CD4-positive, alpha-beta T cell treated with Interleukin-1 beta for 1 hour (primary cell): ENCODE measurements at places on chromosomes 3 and 15.
A peak's percentile ranks its signal among the peaks of the same experiment; 100 is the strongest.

DNA sequence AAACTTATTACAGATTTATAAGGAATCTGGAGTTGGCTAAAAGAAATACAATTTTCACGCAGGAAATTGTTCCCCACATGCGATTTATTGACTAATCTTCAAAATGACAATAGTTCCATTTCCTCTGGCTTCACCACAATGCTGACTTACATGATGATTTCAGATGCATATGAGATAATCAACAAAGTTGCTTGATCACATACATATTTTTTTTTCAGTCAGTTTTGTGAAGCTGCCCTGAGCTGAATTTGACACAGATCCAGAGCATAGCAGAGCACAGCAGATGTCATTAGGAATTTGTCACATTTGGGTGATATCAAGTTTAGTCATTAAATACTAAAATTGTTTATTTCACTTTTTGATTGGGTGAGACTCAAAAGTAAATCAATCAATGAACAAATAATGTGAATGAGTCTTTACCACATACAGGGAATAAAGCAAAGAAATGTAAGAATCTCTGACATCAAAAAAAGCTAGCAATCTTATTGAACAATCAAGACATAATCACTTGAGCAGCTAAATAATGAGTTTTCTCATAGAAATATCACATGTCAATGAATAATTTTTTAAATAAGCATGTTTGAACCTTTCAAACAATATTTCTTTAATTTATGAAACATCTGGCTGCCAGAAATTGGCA lies 18.3 kb downstream of the CPB1 start:
- no peak for DNase-seq

DNA sequence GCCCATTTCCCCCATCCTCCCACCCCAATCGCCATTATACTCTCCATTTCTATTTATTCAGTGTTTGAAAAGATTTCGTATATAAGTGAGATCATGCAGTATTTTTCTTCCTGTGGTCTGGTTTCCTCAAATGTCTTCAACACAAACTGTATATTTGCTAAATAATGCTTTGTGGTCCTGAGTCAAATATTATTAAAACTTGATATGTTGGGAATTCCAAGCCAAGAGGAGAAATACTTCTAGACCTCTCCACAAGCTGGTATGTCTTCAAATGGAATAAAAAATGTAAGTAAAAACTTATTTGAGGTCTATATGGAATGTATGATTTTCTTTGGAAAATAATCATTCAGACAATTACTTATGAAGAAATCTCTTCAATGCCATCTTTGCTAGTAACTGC lies 122.5 kb upstream of the TSC22D2 start:
- no peak for DNase-seq

DNA sequence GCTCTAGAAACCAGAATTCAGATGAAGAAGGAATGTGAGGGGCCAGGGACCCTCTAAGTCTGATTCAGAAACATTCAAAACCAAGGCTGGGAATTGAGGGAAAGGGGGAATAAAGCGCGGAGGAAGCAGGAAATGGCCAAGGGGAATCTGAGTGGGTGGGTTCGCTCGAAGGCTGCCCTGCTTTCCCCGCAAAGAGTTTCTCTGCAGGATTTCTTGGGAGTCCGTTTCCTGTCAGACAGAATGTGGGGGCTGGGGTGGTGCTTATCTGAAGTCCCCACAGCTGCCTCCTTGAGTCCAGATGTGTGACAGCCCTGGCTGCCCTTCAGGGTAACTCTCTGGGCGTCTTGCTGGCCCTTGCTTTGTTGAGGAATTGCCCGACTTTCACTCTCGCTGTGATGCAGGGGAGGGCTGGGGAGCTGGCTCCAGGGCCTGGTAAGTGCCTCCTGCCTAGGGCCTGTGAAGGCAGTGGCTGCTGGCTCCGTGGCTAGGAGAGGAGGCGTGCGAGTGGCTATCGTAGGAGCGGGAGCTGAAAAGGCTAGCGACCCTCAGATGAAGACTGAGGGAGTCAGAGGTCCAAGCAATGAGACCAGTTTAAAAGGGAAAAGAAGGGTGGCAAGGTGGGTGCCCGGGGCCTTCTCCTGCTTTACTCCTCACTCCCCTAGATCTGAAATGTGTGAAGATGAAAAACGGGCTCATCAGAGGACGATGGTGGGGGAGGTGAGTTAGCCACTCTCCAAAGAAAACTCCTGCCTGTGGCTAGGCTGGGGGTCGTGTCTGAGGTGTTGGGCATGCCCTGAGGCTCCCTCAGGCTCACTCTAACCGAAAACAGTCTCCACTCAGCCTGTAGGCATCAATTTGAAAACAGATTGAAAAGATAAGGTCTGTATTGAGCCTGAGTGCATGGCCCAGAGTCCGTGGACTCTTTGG lies 143.9 kb upstream of the UMPS start:
- no peak for DNase-seq

GRCh38 chr3:172199850-172200369 lies 160.5 kb downstream of the FNDC3B start:
- no peak for DNase-seq

GRCh38 chr15:22936577-22937472 lies 43.3 kb downstream of the CYFIP1 start:
- no peak for DNase-seq

DNA sequence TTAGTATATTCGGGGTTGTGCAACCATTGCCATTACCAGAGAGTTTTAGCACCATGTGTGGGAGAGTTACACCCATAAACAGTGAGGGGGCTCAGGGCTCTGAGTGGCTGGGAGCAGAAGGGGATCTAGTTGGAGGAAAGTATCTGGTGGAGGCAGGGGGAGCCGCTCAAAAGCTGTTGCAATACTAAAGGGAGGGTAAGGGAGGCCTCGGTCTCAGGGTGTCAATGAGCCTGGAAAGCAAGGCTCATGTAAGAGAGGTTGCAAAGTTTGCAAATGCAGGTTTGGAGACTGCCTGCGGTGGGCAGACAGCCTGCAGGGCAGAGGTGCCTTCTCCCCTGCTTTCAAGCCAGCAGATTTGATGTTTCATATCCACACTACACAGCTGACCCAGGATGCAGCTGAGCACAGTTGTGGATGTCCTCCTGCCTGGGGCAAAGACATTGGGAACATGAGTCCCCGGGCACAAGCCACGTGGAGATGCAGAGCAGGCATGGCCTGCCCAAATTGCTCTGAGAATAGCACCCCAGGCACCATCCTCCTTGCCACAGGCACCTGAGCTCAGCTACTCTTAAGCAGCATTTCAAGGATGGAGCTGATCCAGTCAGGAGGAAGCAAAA lies 181.4 kb downstream of the TLE3 start:
- no peak for DNase-seq

DNA sequence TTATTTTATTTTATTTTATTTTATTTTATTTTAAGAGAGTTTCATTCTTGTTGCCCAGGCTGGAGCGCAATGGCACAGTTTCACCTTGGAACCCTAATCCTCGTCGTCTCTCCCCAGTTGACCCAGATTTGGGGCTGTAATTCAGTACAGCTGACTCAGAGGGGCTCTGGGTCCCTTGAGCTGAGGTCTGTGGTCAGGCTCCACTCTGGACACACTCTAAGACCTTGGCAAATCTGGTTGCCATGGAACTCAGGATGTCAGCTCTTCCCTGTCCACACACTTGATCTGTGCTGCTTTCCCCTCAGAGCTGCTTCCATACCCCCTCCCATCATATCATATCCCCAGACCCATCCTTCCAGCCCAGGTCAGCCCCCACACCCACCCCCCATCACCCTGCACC lies 675 bp upstream of the CYP11A1 start:
- no peak for DNase-seq

- DNase-seq, result peak; percentile 91
Measured at GRCh38 chr3:15271785-15272381, 60.5 kb downstream of the SH3BP5 start.

DNA sequence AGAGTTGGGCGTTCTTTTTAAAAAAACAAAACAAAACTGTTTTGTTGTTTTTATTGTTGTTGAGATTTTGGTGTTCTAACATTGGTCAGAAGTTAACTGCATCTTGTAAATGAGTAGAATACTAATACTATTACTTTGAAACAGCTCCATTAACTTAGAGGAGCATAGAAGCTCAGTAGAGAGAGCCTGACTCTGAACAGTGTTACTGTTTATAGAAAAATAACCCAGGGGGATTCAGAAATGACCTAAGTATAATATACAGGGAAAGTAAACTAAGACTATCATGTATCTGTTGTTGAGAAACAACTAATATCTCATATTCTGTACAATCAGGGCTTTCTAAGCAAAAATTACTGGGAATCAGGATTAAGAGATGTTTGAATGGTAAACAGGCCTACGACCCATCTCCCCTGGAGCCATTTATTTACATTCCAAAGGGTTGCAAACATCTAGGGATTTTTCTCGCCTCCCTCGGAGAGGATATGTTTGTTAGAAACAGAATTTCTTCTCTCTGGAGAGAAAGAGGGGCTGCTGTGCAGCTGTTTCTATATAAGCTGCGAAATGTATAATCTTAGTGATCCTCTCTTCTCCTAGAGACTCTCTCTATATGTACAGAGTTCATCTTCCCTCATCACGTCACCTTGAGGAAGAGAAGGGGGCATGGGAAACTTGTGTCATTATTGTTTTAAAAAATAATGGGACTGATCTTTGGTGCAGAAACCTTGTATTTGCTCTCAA lies 827.5 kb upstream of the DPPA4 start:
- no peak for DNase-seq

- DNase-seq, result no peak
Measured at GRCh38 chr3:184489268-184489841, 72.2 kb upstream of the EPHB3 start.

- DNase-seq, result no peak
Measured at GRCh38 chr3:60399861-60400845, 851.1 kb downstream of the FHIT start.

- peak; percentile 53 for DNase-seq
Measured at GRCh38 chr3:150760431-150761200, 2.4 kb downstream of the SIAH2 start.

DNA sequence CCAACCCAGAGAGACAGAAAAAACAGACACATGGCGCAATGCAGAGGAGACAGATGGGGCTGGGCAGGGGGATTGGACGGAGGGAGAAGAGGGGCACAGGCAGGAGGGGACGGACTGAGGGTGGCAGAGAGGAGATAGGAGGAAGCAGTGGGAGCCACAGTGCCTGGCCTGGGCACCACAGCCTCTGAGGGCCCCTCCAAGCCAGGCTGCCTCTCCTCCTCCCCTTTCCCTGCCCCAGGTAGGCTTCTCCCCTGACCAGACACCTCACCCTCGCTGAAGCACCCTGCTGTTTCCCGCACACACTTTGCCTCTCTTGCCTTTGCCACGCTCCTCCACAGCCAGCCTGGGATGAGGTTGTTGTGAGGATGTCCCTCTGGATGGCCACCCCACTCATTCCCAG lies 84.0 kb upstream of the PRR20G start:
- no peak for DNase-seq

GRCh38 chr3:33128706-33129105 lies 14.9 kb downstream of the CRTAP start:
- DNase-seq, result no peak

DNA sequence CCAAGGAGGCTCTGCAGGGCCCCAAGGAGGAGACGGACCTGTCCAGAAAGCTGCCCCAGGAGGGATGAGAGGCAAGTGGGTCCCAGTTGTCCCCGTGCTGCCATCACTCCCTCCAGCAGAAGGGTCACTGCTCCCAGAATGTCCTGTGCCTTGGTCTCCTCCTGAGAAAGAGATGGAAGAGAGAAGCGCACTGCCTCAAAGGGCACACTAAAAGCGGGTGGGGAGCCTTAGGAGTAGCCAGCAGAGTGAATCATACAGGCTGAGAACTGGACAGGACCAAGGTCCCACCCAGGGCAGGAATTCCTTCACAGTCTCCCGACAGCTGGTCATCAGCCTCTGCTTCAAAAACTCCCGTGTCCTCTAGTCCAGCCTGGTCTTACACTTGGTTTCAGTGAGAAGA lies 4.6 kb downstream of the THPO start:
- no peak for DNase-seq

- no peak for DNase-seq
Measured at GRCh38 chr15:58392141-58392540, 39.6 kb upstream of the LIPC start.

DNA sequence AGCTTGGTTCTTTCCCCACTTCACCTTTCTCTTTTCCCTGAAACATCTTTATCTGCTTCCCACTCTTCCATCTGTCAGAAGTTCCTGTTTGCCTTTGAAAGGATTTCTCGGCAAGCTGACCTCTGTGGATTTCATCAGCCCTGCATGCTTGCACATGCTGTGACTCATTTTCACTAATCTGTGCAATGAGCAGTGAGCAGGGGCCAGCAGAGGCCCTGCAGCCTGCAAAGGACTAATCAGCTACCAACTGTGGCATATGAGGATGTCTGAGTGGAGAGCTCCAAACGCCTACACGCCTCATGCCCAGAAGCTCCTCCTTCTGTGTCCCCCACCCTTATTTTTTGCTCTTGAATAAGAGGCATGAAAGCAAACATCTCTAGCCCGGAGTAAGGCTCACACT lies 333.0 kb upstream of the SEMA6D start:
- DNase-seq, result no peak

GRCh38 chr3:182451871-182452270 lies 341.4 kb upstream of the ATP11B start:
- no peak for DNase-seq

DNA sequence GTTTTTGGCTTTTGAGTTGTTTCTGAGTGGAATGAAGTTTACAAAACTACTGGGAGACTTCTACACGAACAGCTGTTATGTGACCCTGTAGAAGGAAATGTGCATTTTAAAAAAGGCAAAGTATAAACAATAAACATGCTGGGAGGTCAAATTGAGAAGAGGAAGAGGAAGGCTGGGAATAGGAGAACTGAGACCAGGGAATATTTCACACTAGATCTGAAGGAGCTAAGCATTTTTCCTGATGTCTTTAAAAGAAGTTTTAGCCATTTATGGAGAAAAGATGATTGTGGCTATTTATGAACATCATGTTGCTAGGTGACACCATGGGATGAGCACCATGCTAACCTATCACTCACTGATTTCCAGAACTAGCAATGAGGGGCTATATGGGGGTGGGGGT lies 76.3 kb upstream of the FAM98B start:
- no peak for DNase-seq

GRCh38 chr15:32737304-32737703 lies 19.5 kb downstream of the GREM1 start:
- no peak for DNase-seq

GRCh38 chr15:82823049-82823448 lies 13.6 kb downstream of the WHAMM start:
- no peak for DNase-seq

DNA sequence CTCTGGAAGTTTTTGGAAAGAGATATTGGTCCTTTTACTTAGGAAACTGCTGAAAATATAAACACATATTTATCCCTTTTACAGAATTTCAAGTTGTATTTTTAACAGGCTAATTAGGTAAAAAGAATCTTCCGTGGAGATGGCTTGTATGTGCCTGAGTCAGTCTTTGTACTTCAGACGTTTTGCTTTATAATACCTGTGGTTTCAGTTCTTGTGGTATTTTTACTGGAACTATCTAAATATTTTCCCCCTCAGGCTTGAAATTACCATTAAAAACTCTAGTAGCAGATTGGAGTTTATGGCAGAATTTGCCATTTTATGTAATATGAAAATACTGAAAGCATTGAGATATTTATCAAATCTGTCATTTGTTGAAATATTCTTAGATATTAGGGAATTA lies 151.6 kb upstream of the CGNL1 start:
- no peak for DNase-seq

- no peak for DNase-seq
Measured at GRCh38 chr3:81761904-81762580, 597 bp upstream of the GBE1 start.
